ENCODE measurements at places on chromosomes 3 and 15. TPM values are rescaled to one million over a fixed set of nuclear protein-coding genes. Genes with fewer than 3 reads are reported as not detected.

THOC7 gene
- 61.0 TPM for total RNA-seq

A4GNT gene
- not detected for total RNA-seq

CAPN3 gene
- 268 TPM for total RNA-seq

ADIPOQ gene
- total RNA-seq = 3.7 TPM

TUSC7 gene
- not detected for total RNA-seq

BLOC1S6 gene
- 33.8 TPM for total RNA-seq

SLC2A2 gene
- not detected for total RNA-seq

GRAMD2A gene
- total RNA-seq = not detected

STRIT1 gene
- 714 TPM for total RNA-seq

GHSR gene
- total RNA-seq = not detected

GOLGA8J gene
- not detected for total RNA-seq

PLSCR2 gene
- total RNA-seq = not detected

FHIT gene
- total RNA-seq = 10.4 TPM

DUSP7 gene
- 9.7 TPM for total RNA-seq

MCTP2 gene
- total RNA-seq = 0.34 TPM

CYP1A2 gene
- total RNA-seq = not detected

ESYT3 gene
- 1.2 TPM for total RNA-seq

ATP8B4 gene
- total RNA-seq = 1.2 TPM

TF gene
- 6.6 TPM for total RNA-seq

HDC gene
- total RNA-seq = 0.34 TPM

TP63 gene
- 83.0 TPM for total RNA-seq

LIPC gene
- not detected for total RNA-seq

COL7A1 gene
- 5.4 TPM for total RNA-seq

GRM2 gene
- total RNA-seq = 0.15 TPM

CRABP1 gene
- total RNA-seq = not detected

GREM1 gene
- total RNA-seq = 4.5 TPM

ARNT2 gene
- total RNA-seq = 10.1 TPM

GRIP2 gene
- 24.9 TPM for total RNA-seq

MYZAP gene
- total RNA-seq = 3.6 TPM

ZIC4 gene
- total RNA-seq = 0.73 TPM

APPL1 gene
- total RNA-seq = 34.9 TPM

P2RY12 gene
- total RNA-seq = 1.1 TPM

CKMT1B gene
- total RNA-seq = not detected

CD200 gene
- 1.5 TPM for total RNA-seq

PEAK1 gene
- 32.1 TPM for total RNA-seq

KLF13 gene
- total RNA-seq = 24.5 TPM

Data from psoas muscle (tissue), 8 donors.